NT2/D1 (cell line): ENCODE measurements at places on chromosomes 6 and 20.
A peak's percentile ranks its signal among the peaks of the same experiment; 100 is the strongest.

DNA sequence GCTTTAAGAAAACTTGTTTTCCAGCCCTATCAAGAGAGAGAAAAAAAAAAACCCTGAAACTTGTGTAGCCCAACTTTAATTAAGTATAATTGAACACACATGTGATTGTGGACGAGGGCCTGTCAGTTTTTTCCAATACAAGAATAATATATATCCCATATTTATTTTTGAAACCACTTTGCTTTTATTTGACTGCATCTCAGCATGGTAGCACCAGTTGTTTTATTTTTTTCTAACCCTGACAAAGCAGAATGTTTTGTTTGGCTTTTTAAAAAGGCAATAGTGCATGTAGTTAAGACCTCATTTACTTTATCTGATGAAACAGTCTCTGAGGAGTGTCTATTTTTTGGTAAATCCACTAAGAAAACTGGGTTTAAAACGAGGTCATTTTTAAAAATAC is 257.7 kb downstream of the CDKAL1 start:
- DNase-seq = no peak

- no peak for DNase-seq
These were observed 537 bp upstream of the GABBR1 start for GRCh38 chr6:29633534-29633905.

- peak; percentile 16 for DNase-seq
These were observed 7.0 kb downstream of the BPIFB2 start for GRCh38 chr20:33014336-33015113.

GRCh38 chr20:21028921-21029320 is 77.2 kb downstream of the LINC00237 start:
- DNase-seq = no peak

DNA sequence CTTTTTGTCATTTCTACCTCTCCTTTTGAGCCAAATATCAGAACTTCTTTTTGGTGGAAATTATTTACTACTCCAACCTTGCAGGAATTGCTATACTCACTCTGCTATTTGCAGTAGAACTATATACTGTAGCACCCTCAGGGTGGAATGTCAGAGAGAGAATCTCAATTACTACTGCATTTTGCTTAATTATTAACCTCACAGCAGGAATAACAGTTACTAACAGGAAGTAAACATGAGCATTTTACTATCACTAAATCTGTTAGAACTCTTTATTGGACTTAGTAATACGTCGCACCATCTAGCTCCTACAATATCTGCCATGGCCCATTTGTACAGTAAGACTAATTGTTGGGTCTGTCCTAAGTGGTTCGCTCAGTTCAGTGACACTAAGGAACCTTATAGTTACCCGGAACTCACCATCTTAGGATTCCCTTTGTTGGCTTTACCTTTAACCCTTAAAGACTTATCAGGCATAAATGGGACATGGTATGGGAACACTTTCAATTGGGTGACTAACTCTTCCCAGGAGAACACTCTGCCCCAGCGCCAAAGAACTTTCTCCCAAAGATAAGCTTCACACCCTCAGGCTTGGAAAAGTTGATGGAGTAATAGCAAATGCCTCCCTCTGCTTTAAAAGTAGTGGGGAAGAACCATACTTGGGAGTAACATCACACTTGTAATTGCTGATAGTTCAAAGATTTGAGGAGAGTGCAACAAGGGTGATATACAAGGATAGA is 38.8 kb downstream of the PLN start:
- DNase-seq = no peak

DNA sequence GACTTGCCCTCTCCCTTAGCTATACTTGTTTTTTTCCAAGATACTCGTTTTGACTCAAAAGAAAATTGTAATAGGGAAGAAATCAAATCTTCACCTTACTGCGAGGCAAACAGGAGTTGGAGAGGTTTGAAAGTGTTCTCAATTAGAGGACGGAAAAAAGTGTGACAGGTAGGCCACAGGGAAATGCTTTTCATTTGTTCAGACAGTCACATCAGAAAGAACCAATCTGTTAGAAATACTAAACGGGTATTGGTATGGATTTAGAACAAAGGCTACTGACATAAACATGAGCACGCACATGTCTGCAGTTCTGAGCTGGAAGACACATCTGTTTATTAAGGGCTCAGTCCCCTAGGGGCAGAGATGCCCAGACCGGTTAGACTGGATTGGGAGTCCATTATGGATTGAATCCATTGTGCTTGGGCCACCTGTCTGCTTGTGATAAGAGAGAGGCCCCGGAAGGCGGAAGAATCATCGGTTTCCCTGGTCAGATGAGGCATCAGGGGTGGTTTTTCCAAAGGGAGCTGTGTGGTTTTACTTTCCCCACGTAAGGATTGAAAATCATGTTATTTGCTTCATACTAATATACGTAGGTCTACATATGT is 220.9 kb upstream of the MYLIP start:
- no peak for DNase-seq

GRCh38 chr20:53739799-53740785 is 146.5 kb upstream of the ZNF217 start:
- DNase-seq = peak; percentile 57

GRCh38 chr20:51688600-51689244 is 79.5 kb downstream of the ATP9A start:
- DNase-seq = no peak

DNA sequence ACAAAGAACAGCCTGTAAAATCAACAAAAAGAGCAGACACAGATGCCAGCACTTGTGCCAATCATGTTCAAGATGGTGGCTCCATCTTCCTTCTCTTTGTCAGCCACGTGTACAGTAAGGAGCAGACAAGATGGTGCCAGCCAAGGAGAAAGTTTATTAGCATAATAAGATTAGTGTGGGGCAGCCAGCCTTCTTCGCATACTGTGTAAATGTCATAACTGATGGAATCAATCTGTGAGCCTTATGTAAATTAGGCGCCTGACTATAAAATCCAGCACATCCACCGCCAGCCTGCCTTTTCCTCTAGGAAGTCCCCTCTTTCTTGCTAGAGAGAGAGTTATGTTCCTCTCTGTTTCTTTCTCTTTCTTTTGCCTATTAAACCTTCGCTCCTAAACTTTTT is 99.7 kb upstream of the RALGAPA2 start:
- DNase-seq = no peak

- DNase-seq = no peak
These were observed 2.6 kb downstream of the SENP6 start for GRCh38 chr6:75604294-75604693.

DNA sequence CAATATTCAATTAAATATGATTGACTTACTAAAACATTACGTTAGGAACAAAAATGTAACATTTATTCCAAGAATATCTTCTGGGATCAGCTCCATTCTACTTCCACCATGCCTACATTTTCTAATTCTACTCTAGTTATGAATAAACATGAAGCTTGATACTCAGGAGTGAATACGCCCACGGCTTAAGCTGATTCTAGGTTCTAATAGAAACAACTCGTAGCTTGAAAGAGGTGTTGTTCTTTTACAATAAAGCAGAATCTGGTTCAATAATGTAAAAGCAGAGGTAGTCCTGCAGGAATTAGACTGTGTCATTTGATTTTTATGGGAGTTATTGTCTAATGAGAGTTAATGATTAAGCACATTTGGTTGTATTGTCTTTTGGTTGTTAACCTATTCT is 107.3 kb upstream of the OLIG3 start:
- DNase-seq = no peak

DNA sequence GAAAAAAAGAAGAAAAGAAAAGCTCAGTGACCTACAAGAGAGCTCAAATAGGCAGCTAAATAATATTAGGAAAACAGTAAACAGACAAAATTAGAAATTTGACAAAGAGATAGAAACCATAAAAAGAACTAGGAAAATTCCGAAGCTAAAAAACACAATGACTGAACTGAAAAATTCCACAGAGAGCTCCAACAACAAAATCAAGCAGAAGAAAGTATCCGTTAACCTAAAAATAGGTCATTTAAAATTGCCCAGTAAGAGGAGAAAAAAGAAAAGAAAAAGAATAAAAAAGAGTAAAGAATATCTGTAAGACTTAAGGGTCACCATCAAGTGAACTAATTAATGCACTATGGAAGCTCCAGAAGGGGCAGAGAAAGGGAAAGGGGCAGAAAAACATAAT is 6.6 kb upstream of the ECHDC1 start:
- DNase-seq = no peak

DNA sequence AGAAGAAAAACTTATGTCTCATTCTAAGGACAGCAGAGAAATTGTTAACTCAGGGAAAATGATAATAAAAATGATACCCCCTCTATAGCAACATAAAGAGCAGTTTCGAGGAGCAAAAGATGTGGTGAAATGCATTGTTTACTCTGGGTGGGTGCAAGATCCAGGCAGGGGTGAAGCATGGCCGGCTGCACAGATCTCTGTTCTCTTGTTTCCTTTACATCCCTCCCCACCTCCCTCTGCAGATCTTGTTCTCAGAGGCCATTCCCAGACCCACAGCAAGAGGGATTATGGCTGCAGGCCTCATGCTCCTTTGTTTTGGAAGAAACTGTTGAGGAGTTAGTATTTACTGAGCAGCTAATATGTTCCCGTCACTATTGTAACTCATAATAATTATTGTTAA is 1.8 kb downstream of the BTN3A1 start:
- DNase-seq = no peak

GRCh38 chr6:32713241-32713640 is 27.9 kb upstream of the HLA-DQA2 start:
- no peak for DNase-seq

DNA sequence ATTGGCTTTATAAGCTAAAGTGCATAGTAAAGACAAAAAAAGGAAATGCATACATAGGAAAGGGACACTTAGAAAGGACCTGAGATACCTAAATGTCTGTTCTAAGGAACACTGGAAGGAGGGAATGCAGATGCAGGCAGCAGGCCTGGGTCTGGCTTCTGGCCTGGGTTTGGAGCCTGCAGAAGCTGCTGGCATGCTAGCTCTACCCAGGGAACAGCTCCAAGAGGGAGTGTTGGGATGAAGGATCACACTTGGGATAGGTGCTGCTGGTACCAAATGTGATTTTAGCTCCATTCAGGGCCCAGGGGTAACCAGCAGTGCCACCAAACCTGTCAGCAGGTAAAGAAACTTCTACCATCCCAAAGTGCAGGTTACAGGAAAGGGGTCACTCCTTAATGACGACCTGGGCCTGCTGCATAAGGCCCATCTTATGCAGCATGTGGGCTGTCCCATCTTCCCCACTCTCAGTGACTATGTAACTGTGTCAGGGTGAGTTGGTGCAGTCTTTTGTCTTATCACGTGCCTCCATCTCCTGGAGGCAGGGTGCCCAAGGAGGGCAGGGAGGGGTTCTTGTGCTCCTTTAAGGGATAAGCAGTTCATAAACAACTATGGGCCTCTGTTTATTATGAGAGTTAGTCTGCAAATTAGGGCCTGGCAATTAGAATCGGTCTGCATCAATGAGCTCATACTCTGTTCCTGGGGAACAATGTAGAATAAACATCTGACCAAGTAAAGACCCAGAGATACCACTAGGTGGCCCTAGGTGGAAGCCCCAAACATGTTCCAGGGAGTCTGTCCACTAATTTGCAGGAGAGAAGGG is 26.9 kb downstream of the DDX27 start:
- DNase-seq = peak; percentile 32

DNA sequence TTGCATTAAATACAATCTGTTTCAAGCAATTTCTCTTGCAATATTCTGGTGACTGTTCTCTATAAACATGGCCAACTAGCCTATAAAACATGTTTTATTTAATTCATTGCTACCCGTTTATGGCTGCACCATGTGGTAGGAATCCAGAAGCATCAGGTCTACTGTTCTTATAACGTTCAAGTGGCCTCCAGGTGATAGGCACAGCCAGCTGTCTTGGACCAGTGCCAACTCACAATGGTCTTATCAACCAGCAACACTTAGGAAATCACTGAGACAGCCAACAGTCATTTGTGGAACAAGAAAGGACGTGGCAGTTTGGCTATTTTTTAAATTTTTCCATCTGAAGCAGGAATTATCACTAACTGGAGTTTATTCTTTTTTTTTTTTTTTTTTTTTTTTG is 193.6 kb downstream of the NKAIN2 start:
- no peak for DNase-seq

GRCh38 chr20:25553819-25554296 is 31.5 kb downstream of the NINL start:
- DNase-seq = no peak

GRCh38 chr20:54468082-54468481 is 7.3 kb upstream of the DOK5 start:
- DNase-seq = no peak

- DNase-seq = no peak
These were observed 242.7 kb upstream of the TAB2 start for GRCh38 chr6:149074832-149075258.

GRCh38 chr6:34174846-34175399 is 29.0 kb upstream of the GRM4 start:
- no peak for DNase-seq

- no peak for DNase-seq
These were observed 29.6 kb upstream of the CRIP3 start for GRCh38 chr6:43338243-43338642.

- peak; percentile 25 for DNase-seq
These were observed 35.8 kb upstream of the SHLD1 start for GRCh38 chr20:5714261-5715041.

DNA sequence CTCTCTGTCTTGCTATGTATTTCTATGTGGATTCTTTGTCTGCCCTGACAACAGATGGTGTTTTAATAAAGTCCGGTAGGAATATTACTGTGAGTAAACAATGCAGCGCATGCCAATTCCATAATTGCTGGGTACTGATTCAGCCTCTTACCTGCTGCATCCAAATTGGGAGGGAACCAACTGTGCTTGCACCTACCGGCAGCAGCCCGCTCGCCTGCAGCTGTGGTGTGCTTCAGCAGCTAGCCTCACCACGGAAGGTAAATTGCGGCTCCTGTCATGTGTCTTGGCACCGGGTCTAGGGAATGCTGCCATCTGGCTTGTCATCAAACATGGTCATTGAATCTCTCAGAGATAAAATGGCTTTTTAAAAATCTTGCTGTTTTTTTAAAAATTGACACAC is 704.8 kb upstream of the SLC35B3 start:
- DNase-seq = no peak

DNA sequence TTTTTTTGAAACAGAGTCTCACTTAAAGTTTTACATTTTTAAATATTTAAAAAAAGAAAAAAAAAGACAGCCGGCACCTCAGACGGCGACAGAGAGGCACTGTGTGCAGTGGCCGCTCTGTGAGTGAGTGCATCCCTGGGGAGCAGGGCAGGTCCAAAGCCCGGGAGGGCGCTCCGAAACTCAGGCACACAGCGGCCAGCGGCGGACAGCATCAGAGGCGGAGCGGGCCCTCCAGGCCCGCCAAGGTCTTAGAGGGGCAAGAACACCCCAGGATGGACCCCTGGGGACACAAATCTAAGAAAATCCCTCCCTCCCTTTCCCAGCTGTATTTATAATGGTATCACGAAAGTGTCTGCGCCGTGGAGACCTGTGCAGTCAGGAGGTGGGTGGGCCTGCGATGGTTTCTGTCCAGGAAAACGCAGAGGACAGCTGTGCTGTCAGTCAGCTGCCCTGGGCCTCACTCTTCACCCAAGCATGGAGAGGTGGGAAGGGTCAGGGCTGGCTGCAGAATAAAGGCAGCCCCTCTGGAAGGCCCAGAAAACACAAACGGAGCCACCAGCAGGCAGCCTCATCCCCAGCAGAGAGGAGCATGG is 43.8 kb downstream of the TAF4 start:
- no peak for DNase-seq
